ENCODE measurements at places on chromosomes 6 and 20. TPM values are rescaled to one million over a fixed set of nuclear protein-coding genes. Genes with fewer than 3 reads are reported as not detected.

Gene XKR7
- 0.02 TPM for total RNA-seq

Gene SLC17A4
- total RNA-seq: not detected

Gene MAD2L1BP
- 28.0 TPM for total RNA-seq

Gene SLPI
- total RNA-seq: not detected

Gene VWA7
- total RNA-seq: 0.28 TPM

Gene RBBP8NL
- total RNA-seq: not detected

Gene CASS4
- total RNA-seq: 4.9 TPM

Gene SSTR4
- not detected for total RNA-seq

Gene HM13
- 101 TPM for total RNA-seq

Gene NOP56
- 334 TPM for total RNA-seq

Gene EYA4
- total RNA-seq: 36.8 TPM

Gene FOXP4
- 10.3 TPM for total RNA-seq

Gene HLA-DOB
- total RNA-seq: 0.10 TPM

Gene SLC26A8
- total RNA-seq: not detected

Gene GPR63
- 8.7 TPM for total RNA-seq

Gene CGA
- total RNA-seq: 0.20 TPM

Gene GPR6
- not detected for total RNA-seq

Gene DEFB121
- not detected for total RNA-seq

Gene LTA
- not detected for total RNA-seq

Gene NEURL2
- total RNA-seq: 6.7 TPM

Gene SLC13A3
- total RNA-seq: not detected

Gene FOXA2
- 3.2 TPM for total RNA-seq

Gene HEY2
- 0.22 TPM for total RNA-seq

Gene FAM229B
- total RNA-seq: 53.3 TPM

Gene LPIN3
- total RNA-seq: 2.3 TPM

Gene SUMO4
- total RNA-seq: 1.1 TPM

Gene ZNF391
- total RNA-seq: 0.18 TPM

Gene RNF5
- 60.0 TPM for total RNA-seq

Data from SJCRH30 (cell line).